Activated CD8-positive, alpha-beta memory T cell treated with anti-CD3 and anti-CD28 coated beads for 1 hour (primary cell): ENCODE measurements at places on chromosomes 13 and 19.

DNA sequence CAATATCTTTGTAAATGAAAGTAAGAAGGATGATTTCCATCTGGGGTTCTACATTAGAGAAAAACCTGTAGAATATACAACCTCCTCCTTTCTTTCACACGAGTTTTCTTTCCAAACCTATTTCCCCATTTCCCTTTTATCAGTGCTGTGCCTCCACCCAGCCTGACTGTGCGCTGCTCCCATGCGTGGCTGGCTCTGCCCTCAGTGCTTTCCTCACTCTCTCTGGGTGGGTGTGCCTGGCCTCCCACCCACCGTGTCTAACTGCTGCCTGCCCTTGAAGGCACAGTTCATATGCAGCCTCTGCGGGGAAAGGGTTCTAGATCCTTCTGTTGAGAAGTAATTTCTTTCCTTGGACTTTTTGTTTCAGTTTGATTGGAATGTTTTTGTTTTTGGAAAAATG, 70.7 kb downstream of the PCCA start:
- no peak for DNase-seq

DNA sequence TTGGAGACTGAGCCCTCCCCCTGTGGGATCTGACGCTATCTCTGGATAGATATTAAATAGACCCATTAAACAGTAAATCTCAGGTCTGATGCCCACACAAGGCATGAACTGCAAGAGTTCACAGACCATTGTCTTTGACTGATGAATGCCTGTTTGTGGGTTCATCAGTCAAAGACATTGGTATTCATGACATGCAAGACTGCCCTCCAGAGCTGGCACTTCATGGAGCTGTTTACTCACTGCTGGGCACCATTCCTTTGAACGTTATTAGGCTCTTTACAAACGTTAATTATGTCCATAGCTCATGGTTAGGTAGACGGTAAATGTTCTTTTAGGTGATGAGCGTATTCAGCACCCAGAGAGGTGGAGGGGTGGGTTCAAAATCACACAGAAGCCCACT, 111.8 kb upstream of the PABPC3 start:
- DNase-seq: no peak

- DNase-seq: no peak
These were observed 120.5 kb upstream of the SPACA7 start for GRCh38 chr13:112255550-112256120.

GRCh38 chr13:92355213-92355612, 871.4 kb upstream of the GPC6 start:
- DNase-seq: no peak

DNA sequence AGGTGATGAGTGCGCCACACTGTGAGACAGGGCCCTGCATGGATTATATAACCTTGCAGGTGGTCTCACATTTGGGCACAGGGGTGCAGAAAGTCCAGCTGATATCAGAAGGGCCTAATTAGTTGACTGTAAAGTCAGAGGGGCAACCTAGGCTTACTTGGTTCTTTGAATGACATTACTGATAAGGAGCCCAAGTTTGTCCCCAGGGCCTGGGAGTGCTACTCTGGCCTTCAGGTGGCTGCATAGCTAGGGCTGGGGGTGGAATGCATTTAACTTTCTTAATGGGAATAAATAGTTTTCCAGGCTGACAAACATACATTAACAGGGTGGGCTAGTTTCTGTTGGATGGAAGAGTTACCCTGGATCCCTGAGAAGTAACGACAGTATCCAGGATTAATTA, 3.3 kb downstream of the WDR87 start:
- DNase-seq: no peak

DNA sequence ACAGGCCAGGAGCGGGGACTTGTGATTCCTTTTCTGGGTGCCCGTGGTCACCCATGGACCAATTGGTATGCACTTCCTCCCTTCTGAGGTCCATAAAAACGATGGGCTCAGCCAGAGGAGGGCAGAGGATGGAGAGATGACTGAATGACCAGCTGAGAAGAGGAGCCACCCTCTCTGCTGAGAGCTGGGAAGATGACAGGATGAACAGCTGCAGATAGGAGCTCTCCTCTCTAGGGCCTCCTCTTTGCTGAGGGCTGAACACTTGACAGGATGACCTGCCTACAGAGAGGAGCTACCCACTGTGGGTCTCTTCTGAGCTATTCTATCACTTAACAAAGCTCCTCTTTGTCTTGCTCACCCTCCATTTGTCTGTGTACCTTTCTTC, 4.1 kb downstream of the IGFL4 start:
- no peak for DNase-seq

DNA sequence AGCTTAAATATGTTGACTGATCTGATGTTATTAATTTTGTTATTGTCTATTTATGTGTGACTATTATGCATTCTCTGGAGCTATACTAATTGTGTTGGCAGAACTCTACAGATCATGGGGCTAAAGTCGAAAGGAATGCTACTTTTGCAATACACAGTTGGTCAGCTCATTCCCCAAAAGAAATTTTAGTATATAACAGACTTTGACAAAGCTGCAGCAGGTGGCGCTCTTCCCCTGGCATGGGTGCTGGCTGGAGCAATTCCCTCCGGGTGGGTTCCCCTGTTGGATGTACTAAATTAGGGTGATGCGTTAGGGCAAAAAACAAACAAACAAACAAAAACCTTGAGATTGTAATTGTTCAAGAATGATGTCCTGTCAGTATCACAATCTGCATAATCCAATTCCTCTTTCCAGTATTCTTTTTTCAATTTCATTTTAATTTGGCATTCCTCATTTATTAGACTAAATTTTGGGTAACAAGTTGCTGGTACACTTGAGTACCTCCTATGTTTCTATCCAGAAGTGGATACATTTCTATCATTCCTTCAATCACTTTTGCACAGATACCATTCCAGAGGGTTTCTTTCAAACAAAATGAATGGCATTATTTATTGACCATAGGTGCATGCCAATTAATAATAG, 322.8 kb upstream of the EDNRB start:
- DNase-seq: no peak

DNA sequence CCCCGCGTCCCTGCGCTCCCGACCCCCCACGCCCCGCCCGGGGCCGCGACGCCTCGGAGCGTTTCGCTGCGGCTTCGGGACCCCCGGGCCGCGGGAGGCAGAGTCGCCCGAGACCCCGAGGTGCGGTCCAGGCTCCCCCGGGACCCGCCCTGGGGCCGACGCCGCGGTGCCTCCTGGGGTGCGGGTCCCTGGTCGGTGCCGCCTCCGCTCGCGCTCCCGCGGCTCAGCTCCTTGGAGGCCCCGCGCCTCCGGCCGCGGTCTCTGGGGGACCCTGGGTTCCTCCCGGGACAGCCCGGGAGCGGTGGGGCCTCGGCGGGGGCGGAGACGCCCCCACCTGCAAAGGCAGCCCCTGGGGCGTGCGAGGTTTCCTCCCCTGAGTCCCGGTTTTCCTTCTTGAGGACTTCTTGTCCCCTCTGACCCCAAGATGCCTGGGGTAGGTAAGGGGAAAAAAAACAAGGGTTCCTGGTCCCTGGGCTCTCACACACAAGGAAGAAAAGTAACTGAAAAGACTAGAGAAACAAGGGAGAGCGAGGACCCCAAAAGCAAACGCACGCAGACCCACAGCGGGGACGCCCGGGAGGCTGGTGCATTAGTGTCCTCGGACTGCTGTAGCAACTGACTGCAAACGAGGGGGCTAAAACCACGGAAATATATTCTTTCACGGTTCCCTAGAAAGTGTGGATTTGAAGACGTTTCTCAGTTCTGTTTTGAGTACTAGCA, 740 bp downstream of the ZNF555 start:
- DNase-seq: no peak

DNA sequence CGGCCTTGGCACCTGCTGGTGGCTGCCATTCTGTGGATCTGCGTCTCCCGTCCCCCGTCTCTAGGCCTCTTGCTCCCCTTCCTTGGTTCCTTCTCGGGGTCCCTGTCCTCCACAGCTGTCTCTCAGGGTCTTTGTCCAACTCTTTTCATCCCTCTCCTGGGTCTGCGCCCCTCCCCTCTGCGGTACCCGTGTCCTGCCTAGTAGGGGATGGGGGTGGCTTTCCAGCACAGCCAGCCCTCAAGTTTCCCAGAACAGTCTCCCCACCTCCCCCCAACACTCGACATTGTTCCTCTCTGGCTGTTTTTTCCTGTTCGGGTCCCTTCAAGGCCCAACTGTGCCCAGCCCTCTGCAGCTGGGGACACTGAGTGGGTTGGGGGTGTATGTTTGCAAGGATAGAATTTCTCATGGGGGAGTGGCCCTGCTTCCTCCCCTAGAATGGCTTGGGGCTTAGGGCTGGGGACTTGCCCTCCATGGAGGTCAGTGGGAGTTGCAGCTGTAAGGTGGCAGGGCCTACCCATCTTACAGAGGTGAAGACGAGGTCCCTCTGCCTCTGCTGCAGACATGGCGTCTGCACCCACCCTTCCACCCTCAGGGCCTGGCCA, 762 bp upstream of the ADM5 start:
- no peak for DNase-seq

DNA sequence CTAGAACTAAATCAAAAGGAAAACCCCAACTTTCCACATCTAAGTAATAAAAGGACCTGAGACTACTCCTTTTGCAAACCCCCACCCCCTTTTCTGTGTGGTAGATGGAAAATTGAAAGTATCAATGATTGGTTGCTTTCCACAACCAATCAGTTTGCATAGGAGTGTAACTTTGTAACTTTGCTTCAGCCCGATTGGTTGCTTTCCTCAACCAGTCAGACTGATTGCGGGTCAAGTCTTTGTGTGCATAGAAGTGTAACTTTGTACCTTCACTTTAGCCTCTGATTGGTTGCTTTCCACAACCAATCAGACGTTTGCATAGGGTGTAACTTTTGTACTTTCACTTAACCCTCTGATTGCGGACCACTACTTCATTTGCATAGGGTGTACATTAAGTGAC, 8.0 kb upstream of the B3GLCT start:
- DNase-seq: no peak

GRCh38 chr19:12769689-12770088, 5.7 kb downstream of the HOOK2 start:
- no peak for DNase-seq

DNA sequence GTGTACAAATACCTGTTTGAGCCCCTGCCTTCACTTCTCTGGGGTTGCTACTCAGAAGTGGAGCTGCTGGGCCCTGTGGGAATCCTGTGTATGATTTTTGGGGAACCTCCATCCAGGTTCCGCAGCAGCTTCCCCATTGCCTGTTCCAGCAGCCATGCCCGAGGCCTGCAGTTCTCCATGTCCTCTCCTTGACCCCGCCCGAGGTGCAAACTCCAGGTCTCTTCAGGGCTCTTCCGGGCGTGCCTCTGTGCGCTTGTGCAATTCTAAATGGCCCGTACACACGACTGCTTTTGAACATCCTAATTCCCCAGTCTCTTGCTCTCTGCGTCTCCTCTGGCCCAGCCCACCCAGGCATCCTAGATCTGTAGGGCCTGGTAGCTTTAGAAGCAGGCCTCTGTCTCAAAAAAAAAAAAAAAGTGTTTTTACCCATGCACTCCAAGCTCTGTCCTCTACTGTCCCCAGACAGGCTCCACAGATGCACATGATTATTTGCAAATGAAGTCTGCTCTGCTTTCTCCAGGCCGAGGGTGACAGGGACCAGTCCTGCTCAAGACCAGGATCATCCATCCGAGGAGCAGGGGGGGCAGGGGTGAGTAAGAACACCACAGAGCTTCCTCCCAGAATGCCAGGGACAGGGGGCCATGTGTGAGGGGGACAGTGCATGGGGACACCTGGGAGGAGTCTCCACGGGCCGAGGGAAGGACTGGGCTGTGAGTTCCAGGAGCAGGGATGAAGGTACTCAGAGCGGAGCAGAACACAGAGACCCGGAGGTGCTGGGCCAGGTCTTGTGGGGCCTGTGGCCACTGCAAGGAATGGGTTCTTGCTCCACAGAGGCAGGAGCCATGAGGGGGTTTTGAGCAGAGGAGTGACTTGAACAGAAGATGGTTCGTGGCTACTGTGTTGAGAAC, 51.7 kb downstream of the SLC7A9 start:
- no peak for DNase-seq

GRCh38 chr13:98576963-98577835, at the start of gene STK24:
STK24 (minus strand) TSS chr13:98577107; CDS start chr13:98576786, 321 bp downstream.
- no peak for DNase-seq

DNA sequence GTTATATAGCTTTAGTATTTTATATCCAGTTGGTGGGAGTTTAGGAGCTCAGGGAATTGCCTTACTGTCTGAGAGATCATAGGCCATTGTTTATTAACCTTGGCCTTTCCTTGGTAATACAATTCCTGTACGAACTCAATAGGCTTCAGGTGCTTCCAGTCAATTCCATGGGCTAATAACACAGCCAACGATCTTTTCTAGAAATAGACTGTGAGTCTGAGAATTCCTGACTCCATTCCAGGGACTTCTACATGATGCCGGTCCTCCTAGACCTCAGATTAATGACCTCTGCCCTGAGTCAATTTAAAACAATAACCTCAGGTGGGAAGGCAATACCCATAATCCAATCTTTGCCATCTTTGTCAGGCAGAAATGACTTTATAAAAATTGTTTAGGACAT, 39.6 kb upstream of the KLF12 start:
- no peak for DNase-seq

GRCh38 chr19:33368074-33368864, 5.2 kb upstream of the CEBPG start:
- no peak for DNase-seq

GRCh38 chr13:98142380-98143156, at the start of gene FARP1:
FARP1 (plus strand) TSS chr13:98143094; CDS start chr13:98213243, 70,149 bp downstream.
- DNase-seq: no peak

- DNase-seq: peak; percentile 33
These were observed 13.8 kb upstream of the EHD2 start for GRCh38 chr19:47699360-47699917.

DNA sequence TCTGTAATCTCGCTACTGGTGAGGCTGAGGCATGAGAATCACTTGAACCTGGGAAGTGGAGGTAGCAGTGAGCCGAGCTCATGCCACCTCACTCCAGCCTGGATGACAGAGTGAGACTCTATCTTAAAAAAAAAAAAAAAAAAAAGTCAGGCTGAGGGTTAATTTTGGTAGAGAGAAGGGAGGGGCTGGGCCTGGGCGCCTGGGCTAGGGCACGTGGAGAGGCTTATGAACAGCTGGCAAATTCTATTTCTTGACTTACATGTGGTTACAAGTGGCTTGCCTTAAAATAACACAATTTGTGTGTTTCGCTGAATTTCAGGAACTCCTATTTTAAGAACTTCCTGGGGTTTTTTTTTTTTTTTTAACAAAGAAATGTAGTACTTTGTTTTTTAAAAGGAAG, 47.6 kb upstream of the MAP3K10 start:
- no peak for DNase-seq

DNA sequence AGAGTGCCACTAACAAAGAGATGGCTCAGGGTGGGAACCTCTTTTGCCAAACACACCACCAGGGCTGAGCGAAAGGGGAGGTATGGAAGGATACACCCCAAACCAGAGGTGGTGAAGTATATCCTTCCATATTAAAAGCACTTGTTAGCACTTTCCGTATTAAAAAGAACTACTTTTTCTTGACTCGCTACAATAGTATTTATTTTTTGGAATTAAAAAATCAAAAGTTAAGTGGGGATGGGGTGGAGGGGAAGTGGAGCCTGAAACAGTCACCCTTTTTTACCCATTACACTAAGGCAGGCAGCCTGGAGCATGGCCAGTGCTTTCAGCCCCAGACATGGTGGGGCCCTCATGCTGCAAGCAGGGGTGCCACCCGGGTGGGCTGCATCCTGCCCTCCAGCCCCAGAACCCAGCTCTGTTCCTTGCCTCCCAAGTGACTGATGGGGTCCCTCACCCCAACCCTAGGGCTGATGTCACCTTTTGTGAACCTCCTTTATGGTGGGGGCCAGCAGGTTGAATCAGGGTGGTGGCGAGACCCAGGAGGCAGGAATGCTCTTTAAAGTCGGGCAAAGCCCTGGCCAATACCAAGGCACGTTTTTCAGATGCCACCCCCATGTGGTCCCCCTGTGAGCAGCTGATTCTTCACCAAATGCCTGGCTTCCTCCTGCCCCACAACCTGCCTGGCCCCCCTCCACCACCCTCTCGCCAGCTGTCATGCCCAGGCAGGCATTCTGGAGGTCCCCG, 31.0 kb downstream of the LYL1 start:
- DNase-seq: no peak
